ENCODE measurements at places on chromosomes 3 and 15.

- no peak for DNase-seq
These were observed 90.0 kb downstream of the LRRK1 start for GRCh38 chr15:101009176-101009575.

GRCh38 chr15:32677238-32677750 lies 35.8 kb downstream of the SCG5 start:
- no peak for DNase-seq

DNA sequence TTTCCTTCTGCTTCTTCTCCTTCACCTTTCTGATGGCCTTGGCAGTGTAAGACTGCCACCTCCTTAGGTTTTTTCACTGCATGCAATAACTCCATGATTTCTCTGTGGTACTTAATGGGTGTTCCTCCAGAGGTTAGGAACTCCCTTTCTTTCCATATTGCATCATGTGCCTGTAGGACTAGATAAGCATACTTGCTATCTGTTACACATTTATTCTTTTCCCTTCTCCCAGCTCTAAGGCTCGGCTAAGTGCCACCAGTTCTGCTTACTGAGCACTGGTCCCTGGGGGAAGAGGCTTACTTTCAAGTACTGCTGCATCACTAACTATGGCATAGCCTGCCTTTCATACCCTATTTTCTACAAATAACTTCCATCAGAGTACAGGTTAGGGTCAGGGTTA lies 351.8 kb downstream of the OTOL1 start:
- no peak for DNase-seq

DNA sequence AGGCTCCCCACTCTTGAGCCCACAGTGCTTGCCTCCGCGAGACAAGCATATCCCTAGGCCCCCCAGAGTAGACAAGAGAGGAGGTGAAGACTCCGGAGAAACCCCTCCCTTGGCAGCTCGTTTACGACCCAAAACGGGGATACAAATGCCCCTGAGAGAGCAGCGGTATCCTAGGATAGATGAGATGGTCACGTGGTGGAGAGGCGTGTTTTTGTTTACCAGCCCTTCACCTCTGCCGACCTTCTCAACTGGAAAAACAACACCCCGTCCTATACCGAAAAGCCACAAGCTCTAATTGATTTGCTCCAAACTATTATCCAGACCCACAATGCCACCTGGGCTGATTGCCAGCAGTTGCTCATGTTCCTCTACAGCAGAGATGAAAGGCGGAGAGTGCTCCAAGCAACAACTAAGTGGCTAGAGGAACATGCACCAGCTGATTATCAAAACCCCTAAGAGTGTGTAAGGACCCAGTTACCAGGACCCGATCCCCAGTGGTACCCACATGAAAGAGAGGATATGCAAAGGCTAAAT lies 99.5 kb upstream of the OSBPL11 start:
- no peak for DNase-seq

DNA sequence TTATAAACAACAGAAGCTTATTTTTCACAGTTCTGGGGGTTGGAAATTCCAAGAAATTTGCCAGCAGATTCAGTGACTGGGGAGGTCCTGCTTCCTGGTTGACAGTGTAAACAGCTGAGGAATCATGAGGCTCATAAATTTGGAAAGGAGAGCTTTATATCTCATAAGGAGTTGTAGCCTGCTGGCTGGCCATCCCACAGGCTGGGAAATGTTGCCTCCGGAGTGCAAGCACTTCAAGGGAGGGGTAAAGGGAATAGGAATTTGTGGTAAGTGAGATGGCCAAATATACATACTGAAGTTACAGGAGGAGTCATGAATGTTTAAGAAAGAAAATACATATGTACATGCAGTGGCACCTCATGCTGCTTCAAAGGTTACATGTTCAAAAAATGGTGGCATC lies 217.2 kb upstream of the CBLB start:
- no peak for DNase-seq

DNA sequence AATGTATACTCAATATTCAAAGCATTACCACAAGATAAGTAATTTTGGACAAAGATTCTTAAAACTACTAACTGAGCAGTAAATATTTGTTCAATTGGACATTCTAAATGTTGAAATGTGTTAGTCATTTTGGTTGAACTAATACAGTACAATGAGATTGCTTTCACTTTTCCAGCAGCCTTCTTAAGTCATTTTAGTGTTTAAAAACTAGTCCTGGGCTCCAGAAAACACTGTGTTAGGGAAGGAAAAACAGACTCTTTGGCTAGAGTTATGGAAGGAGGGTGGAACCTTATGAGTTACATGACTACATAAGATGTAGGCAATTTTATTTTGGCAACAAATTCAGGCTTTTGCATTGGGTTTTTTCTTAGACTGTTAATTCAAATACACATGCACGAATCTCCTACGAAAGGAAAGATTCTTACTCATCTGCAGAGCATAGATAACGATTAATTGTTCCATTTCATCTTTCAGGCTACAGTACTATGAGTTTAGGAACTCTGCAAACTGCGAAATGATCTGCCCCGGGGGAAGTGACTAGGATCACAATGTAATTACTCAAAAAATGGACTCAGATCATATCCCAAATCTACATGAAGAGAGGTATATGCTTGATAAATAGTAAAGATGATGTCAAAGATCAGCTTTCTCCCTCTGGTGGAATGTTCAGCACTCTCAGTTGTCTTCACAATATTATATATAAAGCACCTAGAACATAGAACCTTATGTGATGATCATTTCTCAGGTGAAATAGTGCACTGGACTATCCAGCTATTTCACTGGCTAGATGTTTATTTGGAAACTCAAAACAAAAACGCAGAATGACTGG lies 492.8 kb upstream of the MDFIC2 start:
- DNase-seq: no peak

GRCh38 chr3:171850320-171850959 lies 7.3 kb downstream of the TMEM212 start:
- no peak for DNase-seq

GRCh38 chr3:54215521-54215920 lies 93.2 kb downstream of the CACNA2D3 start:
- no peak for DNase-seq

DNA sequence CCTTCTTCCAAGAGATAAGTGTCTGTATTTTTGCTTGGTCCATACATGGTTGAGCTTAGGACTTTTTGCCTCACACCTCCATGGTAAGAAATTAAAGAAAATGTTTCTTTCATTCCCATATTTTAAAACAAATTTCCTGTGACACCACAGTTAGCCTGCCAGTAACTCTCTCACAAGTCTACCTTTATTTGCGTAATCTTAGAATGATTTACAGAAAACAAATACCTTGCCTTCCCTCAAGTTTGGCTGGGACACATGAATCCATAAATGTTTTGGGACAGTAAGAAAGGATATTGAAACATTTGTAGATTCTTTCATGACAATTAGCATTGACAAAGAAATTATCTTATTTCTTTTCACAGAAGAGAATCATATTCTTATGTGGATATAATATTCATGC lies 3.8 kb upstream of the ARL14 start:
- no peak for DNase-seq

DNA sequence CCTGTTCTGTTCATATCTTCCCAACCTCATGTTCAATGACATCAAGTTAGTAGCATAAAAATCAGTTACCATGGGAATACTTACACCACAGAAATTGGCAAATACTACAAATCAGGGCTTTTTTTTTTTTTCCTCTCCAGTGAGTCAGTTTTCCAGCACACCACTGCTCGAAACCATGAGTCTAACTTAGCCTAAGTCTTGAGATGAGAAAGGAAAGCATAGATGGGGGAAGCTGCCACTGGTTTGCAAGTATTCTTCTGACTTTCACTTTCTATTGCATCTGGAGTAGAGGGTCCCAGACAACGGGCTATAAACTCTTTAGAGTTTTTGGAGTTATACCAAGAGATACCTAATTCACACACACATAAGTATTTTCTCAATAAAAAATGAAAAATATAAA lies 416.1 kb upstream of the LMCD1 start:
- DNase-seq: no peak

GRCh38 chr3:125431912-125432790 lies 57.0 kb upstream of the ZNF148 start:
- DNase-seq: no peak

DNA sequence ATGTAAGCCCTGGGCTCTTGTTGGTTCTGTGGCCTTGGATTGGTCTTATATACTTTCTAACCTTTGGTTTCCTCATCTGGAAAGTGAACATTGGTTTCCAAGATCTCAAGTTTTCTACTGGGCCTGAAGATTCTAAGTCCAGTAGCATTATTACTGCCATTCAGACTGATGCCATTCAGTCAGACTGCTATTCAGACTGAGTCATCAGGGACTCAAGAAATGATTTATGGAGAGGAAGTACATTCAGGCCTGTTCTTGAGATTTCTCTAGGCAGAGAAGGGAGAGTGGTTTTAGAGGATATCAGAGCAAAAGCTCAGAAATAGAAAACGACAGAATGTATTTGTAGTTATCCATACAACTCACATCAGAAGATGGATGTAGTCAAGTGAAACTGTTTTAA lies 557.2 kb downstream of the NR2F2 start:
- DNase-seq: no peak

- no peak for DNase-seq
These were observed 142.4 kb upstream of the TLE3 start for GRCh38 chr15:70240082-70240481.

DNA sequence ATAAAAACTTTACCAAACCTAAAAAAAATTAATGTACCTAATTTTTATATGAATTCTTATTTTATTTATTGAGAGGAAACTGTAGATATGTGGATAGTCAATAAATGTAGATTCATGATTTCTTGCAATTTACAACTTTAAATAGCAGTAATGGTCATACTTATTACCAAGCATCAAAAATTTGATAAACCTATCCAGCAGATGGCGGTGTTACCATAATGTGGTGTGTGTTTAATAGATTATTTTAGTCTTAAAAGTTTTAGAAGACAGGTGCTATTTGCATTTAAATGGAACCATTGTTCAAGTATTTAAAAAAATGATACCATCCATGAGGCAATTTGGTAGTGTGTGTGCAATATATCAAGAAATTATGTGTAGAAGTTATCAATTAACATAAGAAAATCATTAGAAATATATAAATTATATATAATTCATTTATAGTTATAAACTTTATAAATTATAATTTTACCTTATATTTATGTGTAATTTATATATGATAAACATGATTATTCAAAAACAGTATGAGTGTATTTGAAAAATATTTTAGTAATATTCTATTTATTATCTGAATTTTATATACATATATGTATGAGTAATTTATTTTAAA lies 176.0 kb upstream of the BCHE start:
- DNase-seq: no peak

- DNase-seq: no peak
These were observed 10.6 kb upstream of the PCSK6 start for GRCh38 chr15:101499863-101500713.

- no peak for DNase-seq
These were observed 27.1 kb upstream of the AP4E1 start for GRCh38 chr15:50881121-50882048.

DNA sequence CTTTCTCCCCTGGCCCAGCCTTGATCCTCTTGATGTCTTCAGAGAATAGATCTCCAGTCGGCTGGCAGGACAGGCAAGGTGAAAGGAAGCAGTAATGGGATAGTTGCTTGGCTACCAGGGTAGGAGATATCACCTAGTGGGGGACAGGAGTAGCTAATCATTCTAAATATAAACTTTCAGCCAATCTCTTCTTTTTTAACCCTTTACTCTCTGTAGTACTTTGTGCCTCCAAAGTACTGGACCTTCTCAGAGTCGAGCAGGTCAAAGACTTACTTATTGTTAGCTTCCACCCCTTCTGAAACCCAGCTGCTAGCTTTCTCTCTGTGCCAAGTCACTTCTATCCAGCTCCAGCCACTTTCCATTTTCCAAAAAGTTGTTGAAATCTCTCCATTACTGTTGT lies 43.4 kb upstream of the FILIP1L start:
- no peak for DNase-seq
